ENCODE measurements at places on chromosomes 4 and X. TPM values are rescaled to one million over a fixed set of nuclear protein-coding genes. Genes with fewer than 3 reads are reported as not detected.
A peak's percentile ranks its signal among the peaks of the same experiment; 100 is the strongest.

DNA sequence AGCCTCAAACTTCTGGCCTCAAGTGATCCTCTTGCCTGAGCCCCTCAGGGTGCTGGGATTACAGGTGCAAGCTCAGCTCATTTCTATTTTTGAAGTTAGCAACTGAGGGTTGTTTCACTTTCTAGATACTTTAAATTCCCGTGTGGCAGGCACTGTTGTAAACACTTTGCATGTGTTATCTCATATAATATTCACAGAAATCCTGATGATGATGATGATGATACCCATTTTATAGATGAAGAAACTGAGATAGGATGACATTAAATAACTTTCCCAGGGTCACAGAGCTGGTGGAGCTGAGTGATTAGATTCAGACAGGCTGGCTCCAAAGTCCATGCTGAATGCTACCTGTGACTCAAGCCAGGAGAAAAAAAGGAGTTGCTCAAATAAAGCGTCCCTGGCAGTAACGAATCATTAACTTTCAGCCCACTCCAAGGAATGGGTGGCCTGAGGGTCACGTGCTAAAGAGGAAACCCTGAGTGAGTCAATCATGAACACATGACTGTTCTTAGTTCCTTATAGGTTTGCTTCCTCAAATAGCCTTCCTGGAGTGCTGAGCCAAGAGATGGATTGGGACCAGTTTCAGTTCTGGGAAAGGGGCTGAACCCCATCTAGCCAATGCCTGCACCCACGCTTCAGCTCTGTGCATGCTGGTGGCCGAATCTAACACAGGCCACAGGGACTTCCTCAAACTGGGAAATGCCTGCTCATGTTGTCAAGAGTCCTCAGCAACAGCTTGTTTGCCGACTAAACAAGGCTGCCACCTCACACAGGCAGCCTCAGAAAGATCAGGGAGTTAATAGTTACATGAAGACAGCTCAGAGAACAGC, 52.8 kb downstream of the RBM47 start:
- DNase-seq, result peak; percentile 96

GRCh38 chr4:163991298-163991865, 496.9 kb downstream of the TMA16 start:
- DNase-seq, result no peak

PPARGC1A gene
- total RNA-seq, result 44.8 TPM

SPANXC gene
- total RNA-seq, result not detected

DNA sequence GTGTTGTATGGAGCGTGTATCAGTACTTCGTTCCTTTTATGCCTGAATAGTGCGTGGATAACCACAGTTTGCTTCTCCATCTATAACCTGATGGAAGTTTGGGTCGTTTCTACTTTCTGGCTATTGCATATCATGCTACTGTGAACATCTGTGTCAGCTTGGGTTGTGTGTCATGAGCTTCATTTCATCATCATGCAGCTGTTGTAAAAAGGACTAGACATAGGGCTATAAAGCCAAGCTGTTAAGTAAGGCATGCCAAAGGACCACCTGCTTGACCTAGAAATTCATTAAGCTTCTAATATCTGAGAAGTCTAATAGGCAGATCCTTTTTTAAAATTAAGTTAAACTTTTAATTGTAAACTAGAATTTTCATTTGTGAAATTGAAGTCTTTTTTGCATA, 18.4 kb downstream of the SMS start:
- DNase-seq, result no peak
